Pulmonary artery endothelial cell (primary cell): ENCODE measurements at places on chromosomes 7 and 10. TPM values are rescaled to one million over a fixed set of nuclear protein-coding genes. Genes with fewer than 3 reads are reported as not detected.

GRCh38 chr7:94975336-94975735 lies 67.9 kb downstream of the PPP1R9A start:
- no peak for DNase-seq

GRCh38 chr7:101170617-101171441 lies 5.5 kb upstream of the VGF start:
- DNase-seq, result no peak

Gene MYL10
- not detected in 2 replicates for total RNA-seq

Gene MGAM2
- total RNA-seq, result not detected in 2 replicates

DNA sequence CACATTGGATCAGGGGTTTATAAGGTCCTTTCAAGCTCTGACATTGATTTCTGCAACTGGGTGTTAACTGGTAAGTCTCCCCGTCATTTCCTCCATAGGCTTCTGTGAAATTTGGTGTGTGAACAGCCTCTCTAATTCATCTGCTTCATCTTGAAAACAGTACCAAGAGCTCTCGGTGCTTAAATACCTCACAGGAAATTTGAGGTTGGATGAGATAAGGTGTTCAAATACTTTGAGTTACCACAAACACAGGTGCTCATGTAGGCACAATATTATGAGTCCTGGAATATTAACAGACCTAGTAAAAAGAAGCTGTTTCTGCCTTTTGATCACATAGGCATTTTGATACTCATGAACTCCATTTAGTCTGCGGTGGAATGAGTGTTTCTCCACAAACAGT lies 85.2 kb downstream of the RTKN2 start:
- DNase-seq, result no peak

DNA sequence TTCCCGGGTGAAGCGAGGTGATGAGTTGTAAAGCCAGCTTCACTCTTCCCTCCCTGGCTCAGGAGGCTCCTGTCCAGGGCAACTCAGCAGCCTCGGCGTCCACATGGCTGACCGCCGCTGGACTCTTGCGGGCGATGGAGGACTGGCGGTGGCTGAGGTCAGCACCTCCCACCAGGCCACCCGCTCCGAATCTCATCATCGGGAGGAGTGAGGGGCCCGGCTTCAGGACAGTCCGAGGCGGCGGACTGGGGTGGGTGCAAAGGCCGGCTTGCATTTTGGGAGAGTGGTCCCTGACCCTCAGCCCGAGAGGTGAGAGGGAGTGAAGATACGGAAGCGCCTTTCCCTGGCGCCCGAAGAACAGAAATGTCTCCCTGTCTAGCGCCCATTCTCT lies 759 bp downstream of the DNAJB12 start:
- DNase-seq, result no peak

Gene TCTN3
- 28.6 and 35.8 TPM in 2 replicates for total RNA-seq

DNA sequence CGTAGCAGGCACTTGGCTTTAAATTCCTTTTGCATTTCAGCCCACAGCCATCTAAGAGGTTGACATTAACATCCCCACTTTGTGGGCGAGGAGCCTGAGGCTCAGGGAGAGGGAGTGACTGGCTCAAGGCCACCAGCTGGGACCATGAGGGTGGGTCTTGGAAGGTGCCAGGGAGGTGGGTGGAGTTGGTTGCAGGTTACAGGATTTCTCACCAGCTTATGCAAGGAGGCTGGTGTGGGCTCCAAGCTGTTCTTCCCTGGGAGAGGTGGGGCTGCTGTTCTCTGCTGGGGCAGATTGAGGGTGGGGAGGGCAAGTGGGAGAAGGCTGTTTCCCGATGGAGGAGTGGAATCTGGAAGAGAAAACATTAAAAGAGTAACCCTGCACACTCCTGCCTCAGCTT lies 14.1 kb upstream of the C10orf95 start:
- DNase-seq, result no peak

DNA sequence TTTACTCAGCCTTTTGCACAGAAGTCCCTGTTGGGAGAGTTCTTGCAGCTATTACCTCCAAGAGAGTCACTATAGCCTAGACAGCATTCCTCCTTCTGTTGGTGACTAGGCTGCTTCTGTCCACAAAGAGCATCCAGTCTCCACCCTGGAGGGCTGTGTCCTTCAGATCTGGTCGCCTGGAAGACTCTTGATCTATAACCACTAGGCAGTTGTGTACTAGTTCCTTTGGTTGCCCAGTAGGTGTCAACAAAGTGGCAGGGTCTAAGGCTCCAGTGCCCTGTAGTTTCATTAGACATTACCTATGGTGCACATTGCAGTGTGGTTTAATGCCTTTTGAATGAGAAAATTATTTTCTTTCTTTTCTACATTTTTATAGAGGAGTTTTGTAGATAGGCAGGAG lies 11.3 kb upstream of the AKR1C2 start:
- DNase-seq, result no peak

DNA sequence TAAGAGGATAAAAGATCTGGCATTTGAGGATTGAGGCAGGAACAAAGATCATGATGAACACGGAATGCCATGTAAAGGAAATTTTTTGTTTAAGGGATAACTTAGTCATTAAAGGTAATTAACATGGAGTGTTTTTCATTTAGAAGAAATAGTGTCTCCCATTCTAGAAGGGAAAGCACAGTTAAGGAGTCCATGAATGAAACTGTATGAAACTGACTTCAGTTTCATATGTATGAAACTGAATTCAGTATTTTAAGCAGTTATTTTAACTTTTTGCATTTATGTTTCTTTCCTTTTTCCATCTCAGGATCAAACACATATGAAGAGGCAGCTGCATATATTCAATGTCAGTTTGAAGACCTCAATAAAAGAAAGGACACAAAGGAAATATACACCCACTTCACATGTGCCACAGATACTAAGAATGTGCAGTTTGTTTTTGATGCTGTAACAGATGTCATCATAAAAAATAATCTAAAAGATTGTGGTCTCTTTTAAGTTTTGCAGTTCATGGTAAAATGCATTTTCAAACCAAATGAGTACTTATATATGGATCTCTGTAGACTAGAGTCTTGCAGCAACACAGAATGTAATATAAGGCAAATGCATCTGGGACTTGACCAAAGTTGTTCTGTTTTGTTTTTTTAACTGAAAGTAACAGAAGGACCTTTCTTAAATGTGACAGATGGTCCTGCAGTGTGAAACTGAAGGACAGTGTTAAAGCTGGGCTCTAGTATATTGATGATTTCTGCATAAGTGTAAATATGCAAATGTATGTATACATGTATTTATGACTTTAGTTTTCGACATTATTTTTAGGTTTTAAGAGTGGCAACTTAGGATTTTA lies 82.6 kb downstream of the GNAI1 start:
- no peak for DNase-seq

- DNase-seq, result no peak
Observed at GRCh38 chr10:59896191-59896590, 10.2 kb downstream of the CCDC6 start.

Gene MAGI2
- total RNA-seq, result 1.3 and 2.7 TPM in 2 replicates

Gene HGF
- total RNA-seq, result 3.3 and 5.1 TPM in 2 replicates

- DNase-seq, result no peak
Observed at GRCh38 chr7:91929463-91929862, 11.2 kb upstream of the AKAP9 start.

DNA sequence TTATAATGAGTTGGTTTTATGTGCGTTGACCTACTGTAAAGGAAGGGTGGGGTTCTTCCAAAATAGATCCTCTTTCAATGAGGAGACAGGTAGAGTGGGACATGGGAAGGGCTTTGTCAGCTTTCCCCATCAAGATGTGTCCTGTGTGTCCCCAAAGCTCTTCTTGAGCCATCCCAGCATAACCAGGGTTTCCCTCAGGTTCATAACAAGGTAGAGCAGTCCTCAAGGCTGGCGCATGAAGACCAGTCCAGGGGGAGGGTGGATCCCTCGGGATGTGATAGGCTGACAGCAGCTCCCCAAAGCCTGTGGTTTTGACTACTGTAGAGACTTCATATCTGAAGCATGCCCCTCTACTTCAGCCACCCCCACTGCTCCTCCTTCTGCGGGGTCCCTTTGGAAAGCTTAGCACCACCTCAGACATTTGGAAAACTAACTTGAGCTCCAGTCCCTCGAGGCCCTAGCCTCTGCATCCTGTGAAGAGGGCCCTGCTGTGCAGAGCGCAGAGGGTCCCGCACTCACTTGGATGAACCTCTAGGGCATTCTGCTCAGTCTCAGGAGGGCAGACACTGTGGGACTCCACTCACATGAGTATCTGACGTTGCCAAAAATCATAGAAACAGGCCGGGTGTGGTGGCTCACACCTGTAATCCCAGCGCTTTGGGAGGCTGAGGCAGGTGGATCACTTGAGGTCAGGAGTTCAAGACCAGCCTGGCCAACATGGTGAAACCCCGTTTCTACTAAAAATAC lies 1.1 kb upstream of the GIMAP8 start:
- no peak for DNase-seq

DNA sequence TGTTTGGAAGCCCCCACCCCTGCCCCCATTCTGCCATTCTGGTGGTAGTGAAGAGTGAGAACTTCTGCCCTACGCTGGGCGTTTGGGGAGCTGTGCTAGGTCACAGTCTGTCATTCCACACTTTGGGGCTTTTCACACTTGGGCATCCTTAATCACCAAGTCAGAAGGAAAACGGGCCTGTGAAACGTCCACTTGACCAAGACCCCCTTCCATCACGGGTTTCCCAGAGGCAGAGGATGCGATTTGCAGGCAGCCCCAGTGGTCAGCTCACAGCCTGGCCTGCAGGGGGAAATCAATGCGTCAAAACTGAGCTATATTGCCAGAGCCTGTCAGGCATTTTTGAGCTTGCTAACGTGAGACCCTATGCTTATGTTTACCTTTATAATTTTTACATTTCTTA lies 663.3 kb upstream of the MGMT start:
- no peak for DNase-seq

DNA sequence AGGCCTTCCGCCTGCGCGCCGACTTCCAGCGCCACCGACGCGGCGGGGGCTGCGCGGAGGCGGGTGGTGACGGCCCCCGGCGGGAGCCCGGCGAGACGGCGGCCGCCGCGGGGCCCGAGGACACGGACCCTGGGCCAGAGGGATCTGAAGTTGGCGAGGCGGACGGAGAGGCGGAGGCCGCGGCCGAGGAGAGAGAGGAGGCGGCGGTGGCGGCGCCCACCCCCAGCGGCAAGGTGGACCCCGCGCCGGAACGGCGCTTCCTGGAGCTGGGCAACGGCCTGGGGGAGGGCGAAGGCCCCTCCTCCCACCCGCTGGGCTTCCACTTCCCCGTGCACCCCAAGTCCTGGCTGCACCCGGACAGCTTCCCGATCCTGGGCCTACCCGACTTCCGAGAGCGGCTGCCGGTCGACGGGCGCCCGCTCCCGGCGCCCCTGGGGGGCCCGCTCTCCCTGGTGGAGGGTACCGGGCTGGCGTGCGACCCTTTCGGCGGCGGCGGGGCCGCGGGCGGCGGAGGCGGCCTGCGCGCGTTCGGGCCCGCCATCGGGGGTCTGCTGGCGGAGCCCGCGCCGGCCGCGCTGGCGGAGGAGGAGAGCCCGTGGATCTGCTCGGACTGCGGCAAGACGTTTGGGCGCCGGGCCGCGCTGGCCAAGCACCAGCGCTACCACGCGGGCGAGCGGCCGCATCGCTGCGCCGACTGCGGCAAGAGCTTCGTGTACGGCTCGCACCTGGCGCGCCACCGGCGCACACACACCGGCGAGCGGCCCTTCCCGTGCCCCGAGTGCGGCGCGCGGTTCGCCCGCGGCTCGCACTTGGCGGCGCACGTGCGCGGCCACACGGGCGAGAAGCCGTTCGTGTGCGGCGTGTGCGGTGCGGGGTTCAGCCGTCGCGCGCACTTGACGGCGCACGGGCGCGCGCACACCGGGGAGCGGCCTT lies 16.2 kb downstream of the ZNF316 start:
- DNase-seq, result no peak

- no peak for DNase-seq
Observed at GRCh38 chr10:48999346-48999745, 59.7 kb upstream of the LRRC18 start.

- no peak for DNase-seq
Observed at GRCh38 chr10:62018131-62018911, 116.8 kb downstream of the ARID5B start.

DNA sequence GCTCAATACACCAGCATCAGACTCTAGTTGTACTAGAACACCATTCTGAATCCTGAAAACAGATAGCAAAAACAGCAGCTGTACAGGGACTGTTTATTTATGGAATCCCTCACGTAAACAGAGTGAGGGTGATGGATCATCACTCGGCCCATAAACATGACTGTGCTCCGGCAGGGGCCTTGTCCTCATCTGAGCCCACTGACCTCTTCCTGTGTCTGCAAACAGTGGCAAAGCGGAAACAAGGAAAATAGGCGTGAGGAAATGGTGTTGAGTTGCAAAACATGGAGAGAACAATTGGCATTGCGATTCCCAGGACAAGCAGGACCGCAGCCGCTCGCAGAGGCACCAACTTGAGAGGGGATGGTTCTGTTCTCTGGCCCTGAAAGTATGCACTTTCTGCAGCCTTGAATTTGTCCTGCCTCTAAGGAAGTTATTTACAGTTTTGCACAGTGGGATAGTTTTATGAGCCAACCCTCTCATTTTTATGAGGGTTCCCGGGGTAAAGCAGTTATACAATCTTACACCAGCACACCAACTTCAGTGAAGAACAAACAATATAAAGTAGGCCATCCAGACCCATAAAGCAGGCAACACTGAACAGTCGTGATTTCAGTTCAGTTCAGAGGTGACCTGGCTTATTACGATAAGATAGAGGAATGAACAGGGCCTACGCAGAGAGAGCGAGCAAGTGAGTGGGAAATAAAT lies 248.0 kb upstream of the FZD8 start:
- DNase-seq, result no peak

GRCh38 chr10:110244550-110244949 lies 37.1 kb downstream of the MXI1 start:
- no peak for DNase-seq

Gene PRSS37
- not detected in 2 replicates for total RNA-seq

- no peak for DNase-seq
Observed at GRCh38 chr7:1410992-1411391, 48.3 kb downstream of the MICALL2 start.

Gene POU6F2
- total RNA-seq, result not detected in 2 replicates

Gene CYP26C1
- total RNA-seq, result 0.33 and 0.56 TPM in 2 replicates

- no peak for DNase-seq
Observed at GRCh38 chr7:126378642-126379041, 874.1 kb downstream of the GRM8 start.

GRCh38 chr7:138618506-138618905 lies 82.7 kb downstream of the SVOPL start:
- DNase-seq, result no peak
